Fibroblast of skin of left biceps (primary cell): ENCODE measurements at places on chromosomes 11 and 22.

GRCh38 chr11:58058276-58059006 is 27.7 kb downstream of the OR6Q1 start:
- DNase-seq: no peak

DNA sequence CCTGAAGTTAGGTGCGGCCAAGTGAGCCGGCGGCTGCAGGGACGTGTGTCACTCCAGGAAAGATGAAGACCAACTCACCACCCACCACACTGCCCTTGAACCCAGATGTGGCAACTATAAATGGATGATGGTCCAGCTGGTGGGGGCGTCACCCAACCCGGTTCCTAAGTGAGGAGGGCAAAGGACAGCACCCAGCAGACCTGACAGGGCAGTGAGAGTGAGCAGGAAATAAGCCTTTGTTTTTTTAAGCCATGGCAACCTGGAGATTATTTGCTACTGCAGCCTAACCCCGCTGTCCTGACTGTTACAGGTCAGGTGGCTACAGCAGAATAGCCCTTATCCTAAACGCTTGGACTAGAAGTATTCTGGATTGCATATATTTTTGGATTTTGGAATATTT is 228.9 kb downstream of the CTTN start:
- no peak for DNase-seq

DNA sequence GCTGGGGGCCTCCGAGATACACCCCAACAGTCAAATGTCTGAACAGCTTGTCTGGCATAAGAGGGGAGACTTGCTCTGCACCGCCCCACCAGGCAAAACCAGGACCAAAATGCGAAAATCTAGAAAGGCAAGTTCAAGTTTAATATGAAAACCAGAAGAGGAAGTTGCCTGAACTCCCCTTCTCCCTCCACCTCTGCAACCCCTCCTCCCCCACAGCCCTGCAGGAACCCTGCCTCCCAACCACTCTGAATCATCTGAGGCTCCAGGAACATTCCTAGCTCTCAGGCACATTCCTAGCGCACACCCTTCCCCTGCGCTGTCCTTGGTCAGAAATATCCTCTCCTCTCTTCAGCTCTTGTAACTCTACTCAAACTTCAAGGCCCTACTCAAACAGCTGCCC is 36.7 kb downstream of the ISX start:
- DNase-seq: peak; percentile 3

- no peak for DNase-seq
Measured at GRCh38 chr11:117992620-117993019, 6.4 kb downstream of the IL10RA start.

DNA sequence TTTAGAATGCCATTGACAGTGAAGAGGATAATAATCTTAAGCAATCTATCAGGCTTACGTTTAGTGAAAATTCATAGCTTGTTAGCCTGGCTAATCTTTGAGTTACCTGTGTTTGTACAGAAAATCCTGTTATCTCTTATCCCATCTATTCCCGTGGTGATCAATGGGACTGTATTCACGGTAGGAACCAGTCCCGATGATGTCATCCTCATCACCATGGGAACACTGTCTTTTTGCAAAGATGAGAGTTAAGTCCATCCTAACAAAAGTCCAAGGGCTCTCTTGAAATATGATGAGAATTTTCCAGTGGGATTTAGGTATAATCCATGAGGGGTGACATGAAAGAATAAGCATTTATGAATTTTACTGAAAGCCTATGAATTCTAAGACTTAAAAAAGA is 762.2 kb downstream of the ETS1 start:
- no peak for DNase-seq

- DNase-seq: no peak
Measured at GRCh38 chr11:106879832-106880546, 138.3 kb downstream of the GUCY1A2 start.

DNA sequence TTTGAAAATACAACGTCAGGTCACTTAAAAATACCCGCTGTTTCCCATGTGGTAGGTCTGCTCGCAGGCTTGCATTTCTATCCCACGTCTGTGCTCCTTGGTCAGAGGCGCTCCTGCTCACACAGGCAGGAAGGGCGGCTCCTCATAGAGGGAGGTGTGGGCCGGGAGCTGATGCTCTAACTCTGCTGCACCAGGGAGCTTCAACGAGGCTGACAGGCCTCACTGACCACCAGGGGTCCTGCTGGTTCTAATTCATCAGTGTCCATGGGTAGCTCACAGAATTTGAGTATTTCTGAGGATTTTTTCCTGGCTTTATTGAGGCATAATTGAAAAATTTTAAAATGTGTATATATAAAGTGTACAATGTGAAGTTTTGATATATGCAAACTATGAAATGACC is 68.5 kb downstream of the PIWIL3 start:
- no peak for DNase-seq

- DNase-seq: no peak
Measured at GRCh38 chr22:43625242-43625641, 186.9 kb downstream of the EFCAB6 start.

DNA sequence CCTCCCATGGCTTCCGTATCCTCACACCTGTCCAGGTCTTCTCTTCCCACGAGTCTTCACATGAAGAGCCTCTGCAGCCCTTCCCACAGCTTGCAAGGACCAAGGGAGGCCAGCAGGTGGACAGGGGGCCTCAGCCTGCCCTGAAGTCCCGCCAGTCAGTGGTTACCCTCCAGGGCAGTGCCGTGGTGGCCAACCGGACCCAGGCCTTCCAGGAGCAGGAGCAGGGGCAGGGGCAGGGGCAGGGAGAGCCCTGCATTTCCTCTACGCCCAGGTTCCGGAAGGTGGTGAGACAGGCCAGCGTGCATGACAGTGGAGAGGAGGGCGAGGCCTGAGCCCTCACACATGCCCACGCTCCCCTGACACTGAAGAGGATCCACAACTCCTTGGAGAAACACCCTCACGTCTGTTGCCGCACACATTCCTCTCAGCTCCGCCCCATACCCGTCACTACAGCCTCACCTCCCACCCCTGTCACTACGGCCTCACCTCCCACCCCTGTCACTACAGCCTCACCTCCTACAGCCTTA is 8.3 kb downstream of the SSH3 start:
- no peak for DNase-seq

- no peak for DNase-seq
Measured at GRCh38 chr11:120651836-120652235, 140.3 kb downstream of the GRIK4 start.

- no peak for DNase-seq
Measured at GRCh38 chr11:128776424-128777284, 82.8 kb downstream of the FLI1 start.

DNA sequence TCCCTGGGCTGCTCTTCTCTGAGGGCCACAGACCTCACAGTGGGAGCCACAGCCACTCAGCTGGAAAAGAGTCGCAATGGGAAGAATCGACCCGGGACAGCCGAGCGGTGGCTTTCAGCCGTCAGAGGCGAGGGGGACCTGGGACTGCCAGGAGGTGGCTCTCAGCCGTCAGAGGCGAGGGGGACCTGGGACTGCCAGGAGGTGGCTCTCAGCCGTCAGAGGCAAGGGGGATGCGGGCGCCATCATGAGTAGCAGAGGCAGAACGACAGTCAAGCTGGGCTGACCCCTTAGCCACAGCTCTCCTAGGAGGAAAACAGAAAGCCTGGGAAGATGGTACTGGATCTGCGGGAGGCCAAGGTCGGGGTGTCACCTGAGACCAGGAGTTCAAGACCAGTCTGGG is 14.9 kb upstream of the MUC2 start:
- DNase-seq: no peak

DNA sequence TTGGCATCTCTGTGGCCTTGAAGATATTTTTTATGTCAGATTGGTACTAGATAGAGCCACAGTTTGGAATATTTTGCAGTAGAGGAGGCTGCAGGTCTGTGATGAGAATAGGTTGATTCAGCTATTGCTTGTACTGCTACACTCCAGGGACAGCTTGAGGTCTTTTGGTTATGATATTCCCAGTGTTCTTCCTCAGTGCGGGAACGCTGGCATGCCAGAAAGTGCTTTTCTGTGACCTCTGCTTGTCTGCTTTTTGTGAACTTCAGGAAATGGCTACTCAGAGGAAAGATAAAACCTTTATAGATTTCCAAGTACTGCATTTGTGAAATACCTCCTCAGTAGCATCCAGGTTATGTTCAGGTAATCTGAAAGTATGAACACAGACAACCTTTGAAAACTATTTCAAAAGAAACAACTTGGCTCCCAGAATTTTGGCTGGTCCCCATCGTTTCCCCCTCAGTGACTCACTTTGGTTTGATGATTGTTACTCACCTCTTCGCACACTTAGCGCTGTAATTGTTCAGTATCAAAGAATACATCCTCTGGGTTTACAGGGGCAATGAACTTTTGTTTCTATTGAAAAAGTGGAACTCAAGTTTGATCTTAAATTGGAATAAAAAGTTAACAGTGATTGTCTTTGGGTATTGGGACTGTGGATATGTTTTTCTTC is 191.4 kb downstream of the HIPK3 start:
- DNase-seq: no peak
